ENCODE measurements at places on chromosomes 2 and 18.

DNA sequence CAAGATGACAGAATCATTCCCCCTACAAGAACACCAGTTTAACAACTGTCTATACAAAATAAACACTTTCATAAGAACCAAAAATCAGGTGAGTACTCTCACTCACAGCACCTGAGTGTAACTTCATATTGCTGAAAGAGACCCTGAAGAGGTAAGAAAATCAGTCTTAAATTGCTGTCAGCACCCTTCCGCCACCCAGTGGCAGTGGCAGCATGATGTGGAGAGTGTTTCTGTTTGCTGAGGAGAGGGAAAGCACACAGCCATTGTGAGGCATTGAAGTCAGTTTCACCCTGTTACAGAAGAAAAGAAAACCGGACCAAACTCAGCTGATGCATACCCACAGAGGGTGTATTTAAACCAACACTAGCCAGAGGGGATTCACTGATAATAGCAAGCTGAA, 1240.8 kb upstream of the CRIM1 start:
- no peak for DNase-seq

DNA sequence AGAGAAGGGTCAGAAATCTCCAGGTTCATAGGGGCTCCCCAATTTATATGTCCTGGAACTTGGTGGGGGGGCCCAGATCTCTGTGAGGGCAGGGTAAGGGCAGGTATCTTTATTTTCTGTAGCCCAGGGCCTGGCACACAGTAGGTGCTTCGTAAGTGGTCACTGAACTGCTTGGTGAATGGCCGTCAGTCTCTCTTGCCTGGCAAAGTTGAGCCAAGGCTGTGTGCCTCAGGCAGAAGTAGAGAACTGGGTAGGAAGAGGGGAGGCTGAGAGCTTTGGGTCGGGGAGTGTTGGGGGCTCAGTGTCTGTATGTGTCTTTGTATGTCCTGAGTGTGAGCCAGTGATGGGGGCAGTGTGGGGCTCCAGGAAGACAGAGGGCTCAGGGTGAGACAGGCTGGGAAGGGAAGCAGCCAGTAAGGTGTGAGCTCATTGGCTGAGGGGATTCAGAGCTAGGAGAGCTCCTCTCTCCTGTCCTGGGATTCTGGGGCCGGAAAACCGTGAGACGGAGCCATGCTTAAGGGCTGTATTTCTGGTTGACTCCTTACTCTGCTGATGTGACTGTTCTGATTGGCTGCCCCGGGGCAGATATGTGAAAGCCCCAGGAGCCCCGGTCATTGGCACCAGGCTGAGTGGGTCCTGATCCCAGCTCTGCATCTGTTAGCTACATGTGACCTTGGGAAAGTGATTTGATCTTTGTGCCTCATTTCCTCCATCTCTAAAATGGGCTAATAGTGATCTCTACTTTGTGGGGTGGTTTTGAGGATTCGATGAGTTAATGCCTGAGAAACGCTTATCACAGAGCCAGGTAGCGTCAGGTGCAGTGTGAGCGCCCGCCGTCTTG, 30.3 kb downstream of the STEAP3 start:
- no peak for DNase-seq

DNA sequence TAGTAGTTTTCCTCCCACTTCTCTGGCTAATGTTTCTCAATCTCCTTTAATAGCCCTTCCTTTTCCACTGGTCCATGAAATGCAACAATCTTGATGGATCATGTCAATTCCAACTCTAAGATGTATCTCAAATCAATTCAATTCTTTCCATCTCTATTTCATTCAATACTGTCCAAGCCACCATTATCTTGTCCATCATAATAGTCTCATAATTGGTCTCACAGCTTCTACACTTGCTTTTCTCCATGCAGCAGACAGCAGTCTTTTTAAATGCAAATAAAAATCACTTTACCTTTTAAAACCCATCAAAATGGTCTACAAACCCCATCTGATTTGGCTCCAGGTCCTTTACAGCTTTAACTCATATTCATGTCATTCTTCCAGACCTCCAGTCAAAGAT, 226.6 kb downstream of the EPHA4 start:
- no peak for DNase-seq

GRCh38 chr2:65386344-65386743, 46.1 kb downstream of the SPRED2 start:
- DNase-seq = no peak

- no peak for DNase-seq
Measured at GRCh38 chr2:108076527-108076926, 90.2 kb downstream of the SLC5A7 start.

- no peak for DNase-seq
Measured at GRCh38 chr2:62785810-62786597, 80.5 kb downstream of the EHBP1 start.

DNA sequence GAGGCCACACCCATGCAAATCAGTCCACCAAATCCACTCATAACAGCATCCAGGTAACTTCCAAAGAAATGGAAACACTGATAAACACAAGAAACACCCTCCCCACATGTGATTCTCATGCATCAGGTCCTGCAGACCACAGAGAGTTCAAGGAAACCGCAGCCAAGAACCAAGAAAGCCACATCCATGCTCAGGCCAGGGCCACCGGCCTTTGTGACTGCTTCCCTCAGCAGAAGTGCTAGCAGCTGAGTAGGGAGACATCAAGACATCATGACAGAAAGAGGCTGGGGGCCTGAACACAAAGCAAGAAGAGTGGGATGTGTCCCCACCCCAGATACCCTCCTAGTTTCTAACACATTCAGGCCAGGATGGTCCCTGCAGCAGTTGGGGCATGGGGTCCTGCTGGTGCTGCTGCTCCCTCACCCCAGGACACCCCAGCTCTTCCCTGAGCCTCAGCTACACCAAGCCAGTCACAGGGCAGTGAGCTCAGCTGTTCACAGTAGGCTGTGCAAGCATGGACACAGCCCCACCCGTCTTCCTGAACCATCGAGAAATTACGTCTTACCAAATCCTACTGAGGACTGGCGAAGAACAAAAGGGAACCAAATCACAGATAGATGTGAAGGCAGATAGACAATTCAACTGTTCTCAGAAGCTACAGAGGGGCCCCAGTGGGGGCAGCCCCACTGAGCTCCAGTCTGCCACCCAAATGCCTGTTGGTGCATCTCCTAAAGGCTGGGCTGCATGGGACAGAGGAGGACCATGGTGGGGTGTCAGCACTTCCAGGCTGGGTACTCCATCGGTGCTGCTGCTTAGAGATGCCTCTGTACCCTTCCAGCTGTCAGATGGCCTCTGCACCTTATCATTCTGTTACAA, 60.9 kb downstream of the HDAC4 start:
- no peak for DNase-seq

DNA sequence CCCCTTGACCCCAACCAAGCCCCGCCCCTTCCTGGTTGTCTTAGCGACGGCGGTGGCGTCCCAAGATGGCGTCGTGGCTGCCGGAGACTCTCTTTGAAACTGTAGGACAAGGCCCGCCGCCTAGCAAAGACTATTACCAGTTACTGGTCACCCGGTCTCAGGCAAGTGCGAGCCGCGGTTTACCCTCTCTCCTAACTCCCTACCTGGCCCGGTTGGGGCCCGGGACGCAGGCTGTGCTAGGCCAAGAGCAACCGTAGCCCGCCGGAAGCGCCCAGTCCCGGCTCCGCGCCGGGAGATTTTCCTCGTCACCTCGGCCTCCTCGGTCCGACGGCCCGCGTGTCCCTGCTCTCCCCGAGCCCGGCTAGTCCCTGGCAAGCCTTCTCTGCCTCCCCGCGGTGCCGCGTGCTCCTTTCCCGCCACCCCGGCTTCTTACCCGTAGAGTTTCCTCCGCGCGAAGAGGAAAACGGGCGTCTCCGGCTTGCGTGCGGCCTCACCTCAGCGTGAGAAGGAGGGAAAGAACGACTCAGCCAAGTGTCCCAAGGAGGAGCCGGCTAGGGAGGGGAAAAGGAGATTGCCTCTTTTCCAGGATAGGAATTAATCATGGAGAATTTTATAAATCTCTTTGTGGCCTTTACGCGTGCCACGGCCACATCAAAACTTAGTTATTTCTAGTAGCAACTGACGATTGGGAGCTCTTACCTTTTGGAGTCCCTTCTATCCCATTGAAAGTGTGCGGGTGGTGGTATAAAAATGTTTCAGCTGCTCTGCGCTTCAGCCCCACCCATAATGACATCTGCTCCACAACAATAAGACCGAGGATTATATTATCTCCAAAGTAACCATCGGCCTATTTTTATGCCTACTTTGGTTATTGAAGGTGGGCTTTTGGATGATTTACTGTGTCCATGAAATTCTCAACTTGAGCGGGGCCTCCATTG, at the start of gene FBXO36:
Gene FBXO36 (plus strand): TSS at position 55 of the 938 bp plus-strand sequence. CDS start 11 bp downstream, at position 66.
- peak; percentile 85 for DNase-seq

- DNase-seq = no peak
Measured at GRCh38 chr2:225980372-225980771, 580.9 kb downstream of the NYAP2 start.

GRCh38 chr2:238081561-238081960, 18.6 kb upstream of the ESPNL start:
- DNase-seq = no peak

DNA sequence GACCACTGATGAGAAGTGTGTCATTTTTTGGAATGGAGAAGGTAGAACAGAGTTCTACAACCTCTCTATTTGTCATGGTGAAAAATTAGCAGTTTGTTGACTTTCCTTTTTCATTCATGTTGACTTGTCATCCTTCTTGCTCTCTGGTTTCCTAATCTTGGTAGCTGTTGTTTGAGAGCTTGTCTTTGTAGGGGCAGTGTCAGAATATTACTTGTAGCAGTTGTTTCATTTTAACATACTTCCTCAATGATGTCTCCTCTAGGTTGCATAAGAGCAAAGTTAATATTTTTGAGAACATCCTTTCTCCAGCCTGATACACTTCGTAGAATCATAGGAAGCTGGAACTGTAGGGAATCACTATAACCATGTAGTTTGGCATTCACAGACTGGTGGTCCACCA, 368.2 kb upstream of the FANCL start:
- no peak for DNase-seq
